ENCODE measurements at places on chromosomes 2 and 18.

DNA sequence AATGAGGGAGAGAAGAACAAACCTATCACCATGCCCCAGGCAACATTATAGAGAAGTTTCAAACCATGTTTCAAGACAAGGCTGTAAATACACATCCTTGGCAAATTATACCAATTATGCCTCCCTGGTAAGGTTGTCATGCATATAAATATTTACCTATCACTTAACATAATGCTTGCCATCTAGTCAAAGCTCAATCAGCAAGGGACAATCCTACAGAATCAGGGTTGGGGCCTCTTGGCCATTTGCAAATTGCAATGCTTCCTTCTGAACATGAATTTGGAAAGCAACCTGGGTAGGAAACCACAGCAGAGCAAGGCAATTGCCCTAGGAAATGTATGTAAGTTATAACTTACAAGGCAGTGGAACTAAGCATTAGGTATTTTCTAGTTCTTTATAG, 907.2 kb upstream of the CDH2 start:
- no peak for DNase-seq

- DNase-seq: no peak
These were observed 5.1 kb downstream of the NOL4 start for GRCh38 chr18:34219651-34220050.

DNA sequence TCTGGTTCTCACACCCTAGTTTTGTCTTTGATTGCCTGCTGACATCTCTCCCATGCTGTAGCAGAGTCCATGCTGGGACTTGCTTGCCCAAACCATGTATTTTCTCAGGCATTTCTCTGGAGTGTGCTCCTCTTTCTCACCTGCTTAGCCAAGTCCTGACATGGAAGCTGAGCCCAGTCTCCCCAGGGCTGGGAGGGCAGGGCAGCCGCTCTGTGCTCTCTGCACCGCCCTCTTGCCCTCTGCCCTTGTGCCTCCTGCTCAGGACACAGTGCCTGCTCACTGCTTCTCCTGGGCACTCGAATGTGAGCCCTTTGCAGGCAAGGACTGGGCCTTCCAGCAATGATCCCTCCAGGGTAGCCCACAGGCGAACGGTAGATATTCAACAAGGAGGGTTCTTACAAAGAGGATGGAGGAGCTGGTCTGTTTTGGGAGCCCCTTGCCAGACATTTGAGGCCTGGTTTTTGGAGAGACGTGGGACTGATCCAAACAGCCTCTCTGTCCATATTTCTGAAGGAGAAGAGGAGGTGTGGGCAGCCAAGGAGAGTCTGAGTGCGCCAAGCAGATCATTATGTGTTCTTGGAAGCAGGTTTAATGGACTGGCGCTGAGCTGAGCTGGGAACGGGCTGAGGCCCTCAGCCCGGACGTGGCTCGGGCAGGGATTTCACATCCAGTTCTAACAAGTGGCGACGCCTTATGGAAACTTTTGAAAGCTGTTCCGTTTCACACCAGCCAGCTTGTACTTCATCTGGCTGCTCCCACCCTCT, 4.0 kb downstream of the SLC14A2 start:
- DNase-seq: no peak

GRCh38 chr18:45055811-45056210, 375.1 kb downstream of the SETBP1 start:
- no peak for DNase-seq

DNA sequence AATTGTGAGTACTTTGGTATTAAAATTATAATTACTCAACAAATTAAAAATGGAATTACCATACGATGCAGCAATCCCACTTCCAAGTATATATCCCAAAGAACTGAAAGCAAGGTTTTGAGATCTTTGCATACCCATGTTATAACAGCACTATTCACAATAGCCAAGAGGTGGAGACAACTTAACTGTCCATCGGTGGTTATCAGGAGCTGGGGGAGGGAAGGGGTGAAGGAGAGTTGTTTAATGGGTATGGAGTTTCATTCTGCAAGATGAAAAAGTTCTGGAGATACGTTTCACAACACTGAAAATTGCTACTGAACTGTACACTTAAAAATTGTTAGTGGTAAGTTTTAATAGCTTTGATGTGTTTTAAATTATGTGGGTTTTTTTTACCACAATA, 25.7 kb downstream of the RAB10 start:
- DNase-seq: no peak

- no peak for DNase-seq
These were observed 22.2 kb upstream of the CAB39 start for GRCh38 chr2:230690439-230690838.

DNA sequence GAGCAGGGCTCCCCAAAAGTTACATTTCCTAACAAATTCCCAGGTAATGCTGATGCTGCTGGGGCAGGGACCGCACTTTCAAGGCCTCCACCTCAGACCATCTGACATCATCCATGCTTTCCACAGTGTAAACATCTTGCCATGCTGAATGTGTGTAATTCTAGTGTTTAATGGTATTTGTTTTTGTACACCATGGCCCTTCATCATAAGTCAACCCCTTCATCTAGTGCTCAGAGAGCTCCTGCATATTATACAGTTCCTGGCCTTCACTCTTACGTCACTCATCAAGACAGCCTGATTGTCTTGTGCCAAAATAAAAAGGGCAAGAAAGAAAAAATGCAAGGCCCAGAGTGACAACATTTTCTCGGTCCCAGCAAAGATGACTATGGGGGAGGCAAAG, 77.5 kb upstream of the ZFP36L2 start:
- no peak for DNase-seq

DNA sequence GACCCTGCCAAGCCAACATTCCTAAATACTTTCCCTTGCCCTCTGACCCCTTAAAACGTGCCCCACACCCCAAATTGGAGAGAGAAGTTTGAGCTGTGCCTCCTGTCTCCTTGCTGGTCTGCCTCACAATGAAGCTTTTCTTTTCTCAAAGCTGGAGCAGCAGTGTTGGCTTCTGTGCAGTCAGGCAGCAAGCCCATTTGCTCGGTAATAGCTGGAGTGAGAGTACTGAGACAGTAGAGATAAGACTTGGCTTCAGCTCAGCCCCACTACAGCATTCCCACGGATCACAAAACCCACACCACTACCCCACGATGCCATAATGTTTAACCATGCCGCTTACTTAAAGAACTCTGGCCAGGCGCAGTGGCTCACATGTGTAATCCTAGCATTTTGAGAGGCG, 73.0 kb downstream of the NCAPH start:
- DNase-seq: no peak

- DNase-seq: no peak
These were observed 1.5 kb downstream of the STRADB start for GRCh38 chr2:201452922-201453643.

- DNase-seq: no peak
These were observed 146.5 kb downstream of the SH3BP4 start for GRCh38 chr2:235098269-235098668.

DNA sequence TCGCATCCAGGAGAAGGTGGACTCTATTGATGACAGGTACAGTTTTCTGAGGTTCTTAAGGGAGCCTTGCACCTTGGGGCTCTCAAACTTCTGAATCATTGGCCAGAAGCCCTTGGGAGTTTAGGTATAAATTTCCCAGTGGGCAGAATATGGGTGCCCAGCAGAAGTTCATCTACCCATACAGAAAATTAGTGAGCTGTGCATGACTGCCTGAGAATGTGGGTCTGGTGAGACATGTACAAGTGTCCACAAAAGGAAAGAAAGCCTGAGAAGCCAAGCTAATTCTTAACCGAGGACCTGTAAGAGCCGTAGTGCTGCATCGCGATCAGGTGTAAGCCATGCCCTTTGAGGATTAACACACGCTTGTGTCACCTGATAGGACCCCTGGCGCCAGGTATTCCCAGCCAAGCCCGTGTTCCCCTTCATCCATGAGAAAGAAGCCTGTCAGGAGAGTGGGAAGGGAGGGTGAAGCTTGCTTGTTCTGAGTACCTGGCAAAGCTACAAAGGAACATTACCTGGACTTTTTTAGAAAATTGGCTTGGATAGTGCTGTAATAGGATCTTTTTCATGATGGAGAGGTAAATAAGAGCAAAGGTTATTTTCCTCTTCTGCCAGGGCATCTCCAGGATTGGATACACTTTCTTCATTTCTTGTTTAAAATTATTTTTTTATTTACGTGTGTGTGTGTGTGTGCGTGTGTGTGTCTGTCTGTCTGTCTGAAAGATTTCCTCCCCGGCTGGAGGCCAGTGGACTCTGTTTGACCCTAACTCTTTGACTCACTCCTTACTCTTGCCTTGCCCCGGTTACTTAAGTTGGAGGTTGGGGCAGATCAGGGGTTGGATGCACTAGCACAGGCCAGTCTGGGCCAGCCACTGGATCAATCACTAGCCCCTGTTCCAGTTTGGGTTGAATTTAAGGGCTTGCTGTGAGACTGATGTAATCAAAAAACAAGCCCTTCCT, 90.4 kb upstream of the EML6 start:
- no peak for DNase-seq

GRCh38 chr18:10239991-10240634, 214.3 kb upstream of the APCDD1 start:
- no peak for DNase-seq

DNA sequence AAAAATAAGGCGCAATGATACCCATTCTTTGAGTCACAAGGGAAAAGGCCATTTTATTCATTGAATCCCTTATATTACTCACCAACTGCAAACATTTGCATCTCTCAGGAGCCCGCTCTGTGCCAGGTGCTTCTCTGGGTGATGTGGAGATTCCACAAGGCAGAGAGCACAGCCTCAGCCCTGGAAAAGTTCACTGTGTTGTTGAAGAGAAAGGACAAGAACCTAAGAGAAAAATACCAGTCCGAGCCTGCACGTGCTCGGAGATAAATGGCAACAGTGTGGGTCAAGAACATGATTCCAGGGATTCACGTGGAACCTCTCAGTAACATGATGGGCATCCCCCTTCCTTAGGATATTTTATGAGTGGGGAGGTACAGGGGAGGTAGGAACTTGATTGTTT, 11.8 kb downstream of the GNAL start:
- no peak for DNase-seq

DNA sequence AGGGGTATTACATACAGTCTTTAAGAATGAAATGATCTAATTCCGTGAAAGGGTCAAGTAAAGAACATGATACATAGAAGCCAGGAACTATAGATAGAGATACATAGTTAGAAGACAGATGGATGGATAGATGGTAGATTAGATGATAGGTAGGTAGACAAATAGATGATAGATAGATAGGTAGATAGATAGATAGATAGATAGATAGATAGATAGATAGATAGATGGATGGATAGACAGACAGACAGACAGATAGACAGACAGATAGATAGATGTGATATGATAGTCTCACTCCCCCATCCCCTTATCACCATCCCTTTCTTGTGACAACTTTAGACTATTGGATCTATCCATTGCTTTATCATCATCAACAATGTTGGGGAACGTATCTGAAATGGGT, 448.2 kb downstream of the METTL4 start:
- DNase-seq: no peak

- DNase-seq: no peak
These were observed 248.0 kb downstream of the MYCN start for GRCh38 chr2:16188261-16188890.

DNA sequence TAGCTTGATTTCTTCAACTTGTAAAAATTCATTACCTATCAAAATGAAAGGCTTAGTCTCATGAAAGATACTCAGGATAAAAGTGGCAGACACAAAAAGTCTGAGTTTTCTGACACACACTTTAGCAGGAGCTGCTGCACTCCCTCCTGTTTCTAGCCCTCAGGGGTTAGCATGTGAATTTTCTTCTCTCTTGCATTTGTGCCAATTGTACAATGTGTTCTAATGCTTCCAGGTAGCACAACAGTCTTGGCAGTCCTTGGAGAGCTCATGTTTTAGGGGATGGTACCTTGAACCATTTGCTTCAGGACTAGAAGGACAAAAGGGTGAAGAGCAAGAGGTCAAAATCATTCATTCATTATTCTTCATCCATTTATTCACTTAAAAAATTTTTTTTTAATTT, 316.8 kb downstream of the AFF3 start:
- no peak for DNase-seq

All from Panc1 (cell line).